ENCODE measurements at places on chromosomes 1 and 21.

GRCh38 chr1:26794391-26794790, 6.6 kb downstream of the PIGV start:
- DNase-seq, result no peak

- DNase-seq, result no peak
Observed at GRCh38 chr1:10288029-10288615, 77.8 kb downstream of the KIF1B start.

DNA sequence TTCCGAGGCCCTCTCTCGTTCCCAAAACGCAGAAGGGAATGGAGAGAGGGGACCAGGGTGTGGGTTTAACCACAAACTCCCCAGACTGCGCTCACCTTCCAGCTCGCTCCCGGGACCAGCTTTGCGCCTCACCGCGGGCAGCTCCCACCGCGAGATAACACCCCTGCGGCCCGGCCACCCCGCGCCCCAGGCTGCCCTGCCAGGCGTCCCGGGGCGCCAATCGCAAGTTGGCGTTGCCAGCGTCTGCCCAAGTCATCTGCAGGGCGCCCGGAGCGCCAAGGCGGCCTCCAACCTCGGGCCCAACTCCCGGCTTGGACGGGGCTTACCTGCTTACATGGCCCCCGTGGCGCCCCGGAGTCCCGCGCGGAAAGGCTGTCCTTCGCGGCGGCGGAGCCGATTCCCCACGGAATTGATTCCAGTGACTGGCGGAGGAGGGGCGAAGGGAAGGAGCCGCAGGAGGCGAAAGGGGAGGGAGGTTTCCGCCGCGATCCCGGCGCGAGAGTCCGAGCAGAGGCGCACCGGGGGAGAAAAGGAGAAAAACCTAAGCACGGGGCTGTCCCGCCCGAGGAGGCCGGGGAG, 456 bp downstream of the PTPN14 start:
- DNase-seq, result peak; percentile 61

DNA sequence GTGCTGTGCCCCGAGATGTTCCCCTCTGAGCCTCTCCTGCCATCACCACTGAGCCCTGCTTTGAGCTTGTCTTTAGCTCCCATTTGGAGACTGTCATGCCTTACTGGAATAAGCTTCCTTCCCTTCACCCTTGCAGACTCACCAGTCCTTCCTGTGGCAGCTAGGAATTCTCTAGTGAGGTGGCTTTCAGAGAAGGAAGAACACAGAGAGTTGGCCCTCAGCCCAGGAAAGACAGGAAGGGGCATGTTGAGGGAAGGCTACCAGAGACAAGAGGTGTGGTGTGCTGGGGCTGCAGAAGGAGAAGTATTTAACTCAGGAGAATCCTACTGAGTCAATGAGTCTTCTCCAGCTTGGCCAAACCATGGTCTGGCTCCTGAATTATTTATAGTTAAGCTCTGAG, 76.3 kb downstream of the UCK2 start:
- DNase-seq, result peak; percentile 43

DNA sequence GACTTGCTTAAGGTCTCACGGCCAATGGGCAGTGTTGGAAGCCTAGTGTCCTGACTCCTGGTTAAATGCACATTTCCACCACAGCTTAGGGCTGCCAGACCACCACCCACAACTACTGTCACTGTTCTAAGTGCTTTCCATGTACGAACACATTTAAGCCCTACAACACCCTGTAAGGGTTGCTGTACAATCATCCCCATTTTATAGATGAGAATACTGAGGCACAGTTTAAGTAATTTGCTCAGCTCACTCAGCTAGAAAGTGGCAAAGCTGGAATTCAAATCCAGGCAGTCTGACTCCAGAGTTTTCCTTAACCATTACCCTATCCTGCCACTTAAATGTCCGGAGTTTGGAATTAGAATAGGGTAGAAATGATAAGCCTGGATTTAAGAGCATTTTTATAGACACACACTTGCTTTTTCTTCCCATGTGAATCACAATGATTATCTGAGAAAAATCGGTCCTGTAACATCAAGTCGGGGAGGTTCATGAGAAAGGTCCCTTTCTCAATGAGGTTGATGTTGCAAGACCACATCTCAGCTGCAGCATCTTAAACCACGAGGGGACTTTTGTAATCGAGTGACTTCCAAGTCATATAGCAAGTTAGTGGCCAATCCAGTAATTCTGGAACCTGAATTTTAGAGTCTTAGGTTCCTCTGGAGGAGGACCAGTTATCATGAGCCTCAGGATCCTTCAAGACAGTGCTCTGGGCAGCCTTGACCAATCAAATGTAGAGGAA, 8.6 kb downstream of the E2F2 start:
- DNase-seq, result no peak

DNA sequence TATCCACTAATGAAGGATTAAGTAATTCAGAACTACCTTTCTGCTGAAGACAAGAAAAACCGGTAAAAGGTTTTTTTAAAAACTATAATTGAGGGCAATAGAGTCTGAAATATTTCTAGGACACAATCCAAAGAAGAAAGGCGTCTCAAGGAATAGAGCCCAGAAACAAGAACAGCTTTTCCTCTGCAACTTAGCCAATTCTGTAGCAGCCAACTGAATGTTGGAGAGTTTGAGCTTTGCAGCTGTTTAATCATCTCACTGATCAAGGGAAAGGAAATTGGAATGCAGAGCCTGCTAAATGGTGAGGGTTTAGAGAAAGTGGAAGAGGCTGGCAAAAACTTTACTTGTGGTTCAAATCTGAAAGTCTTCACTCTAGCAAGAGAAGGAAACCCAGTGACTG, 818.9 kb downstream of the KCNT2 start:
- DNase-seq, result no peak

DNA sequence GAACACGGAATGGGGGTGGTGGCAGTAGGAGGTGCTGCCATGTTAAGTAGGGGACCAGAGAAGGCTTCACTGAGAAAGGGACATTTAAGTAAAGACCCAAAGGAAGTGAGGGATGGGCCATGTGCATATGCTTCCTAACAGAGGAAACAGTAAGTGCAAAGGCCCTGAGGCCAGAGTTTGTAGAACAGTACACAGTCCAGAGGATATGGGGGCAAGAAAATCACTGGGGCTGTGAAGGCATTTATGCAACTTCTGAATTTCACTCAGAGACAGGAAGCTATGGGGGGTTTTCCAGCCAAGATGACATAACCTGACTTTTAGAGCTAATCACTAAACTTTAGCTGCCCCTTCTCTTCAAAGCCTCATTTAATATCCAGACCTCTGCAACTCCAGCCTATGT, 202.5 kb upstream of the EDN2 start:
- no peak for DNase-seq

- no peak for DNase-seq
Observed at GRCh38 chr1:100039591-100039990, 69.8 kb downstream of the SLC35A3 start.

- DNase-seq, result peak; percentile 3
Observed at GRCh38 chr1:26597629-26598039, 68.1 kb downstream of the RPS6KA1 start.
